ENCODE measurements at places on chromosomes 3 and 15. TPM values are rescaled to one million over a fixed set of nuclear protein-coding genes. Genes with fewer than 3 reads are reported as not detected.

ADAMTSL3 gene
- total RNA-seq: 28.8 TPM

C3orf38 gene
- total RNA-seq: 20.5 TPM

RAB6B gene
- 1.0 TPM for total RNA-seq

AGBL1 gene
- total RNA-seq: not detected

SKOR1 gene
- total RNA-seq: 0.11 TPM

SUMF1 gene
- 50.3 TPM for total RNA-seq

TMC3 gene
- not detected for total RNA-seq

PLIN1 gene
- not detected for total RNA-seq

GXYLT2 gene
- total RNA-seq: 0.09 TPM

SLC15A2 gene
- under 0.01 TPM for total RNA-seq

ISLR2 gene
- 0.09 TPM for total RNA-seq

TBCCD1 gene
- total RNA-seq: 19.3 TPM

PIGZ gene
- total RNA-seq: 2.7 TPM

XYLB gene
- total RNA-seq: 2.1 TPM

CLPX gene
- total RNA-seq: 40.1 TPM

IDH3A gene
- 26.0 TPM for total RNA-seq

IL17RD gene
- total RNA-seq: 1.0 TPM

EPHB3 gene
- 0.09 TPM for total RNA-seq

ROPN1 gene
- total RNA-seq: not detected

IL17RB gene
- under 0.01 TPM for total RNA-seq

ZDHHC23 gene
- 35.5 TPM for total RNA-seq

CLDN1 gene
- total RNA-seq: under 0.01 TPM

SLC6A11 gene
- not detected for total RNA-seq

SAMD7 gene
- not detected for total RNA-seq

DPPA4 gene
- not detected for total RNA-seq

CHRNA7 gene
- 0.17 TPM for total RNA-seq

NME9 gene
- not detected for total RNA-seq

CHRM5 gene
- 0.22 TPM for total RNA-seq

MAN2A2 gene
- total RNA-seq: 18.4 TPM
